ENCODE measurements at places on chromosomes 7 and 10.

DNA sequence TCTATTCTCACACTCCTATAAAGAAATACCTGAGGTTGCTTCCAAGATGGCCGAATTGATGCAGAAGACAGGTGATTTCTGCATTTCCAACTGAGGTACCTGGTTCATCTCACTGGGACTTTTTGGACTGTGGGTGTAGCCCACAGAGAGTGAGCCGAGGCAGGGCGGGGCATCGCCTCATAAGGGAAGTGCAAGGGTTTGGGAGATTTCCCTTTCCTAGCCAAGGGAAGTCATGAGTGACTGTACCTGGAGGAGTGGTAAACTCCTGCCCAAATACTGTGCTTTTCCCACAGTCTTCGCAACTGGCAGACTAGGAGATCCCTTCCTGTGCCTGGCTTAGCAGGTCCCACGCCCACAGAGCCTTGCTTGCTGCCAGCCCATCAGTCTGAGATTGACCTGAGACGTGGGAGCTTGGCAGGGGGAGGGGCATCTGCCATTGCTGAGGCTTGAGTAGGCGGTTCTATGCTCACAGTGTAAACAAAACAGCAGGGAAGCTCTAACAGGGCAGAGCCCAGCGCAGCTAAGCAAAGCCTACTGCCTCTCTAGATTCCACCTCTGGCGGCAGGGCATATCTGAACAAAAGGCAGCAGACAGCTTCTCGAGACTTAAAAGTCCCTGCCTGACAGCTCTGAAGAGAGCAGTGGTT is 152.2 kb downstream of the ARL4A start:
- no peak for DNase-seq

DNA sequence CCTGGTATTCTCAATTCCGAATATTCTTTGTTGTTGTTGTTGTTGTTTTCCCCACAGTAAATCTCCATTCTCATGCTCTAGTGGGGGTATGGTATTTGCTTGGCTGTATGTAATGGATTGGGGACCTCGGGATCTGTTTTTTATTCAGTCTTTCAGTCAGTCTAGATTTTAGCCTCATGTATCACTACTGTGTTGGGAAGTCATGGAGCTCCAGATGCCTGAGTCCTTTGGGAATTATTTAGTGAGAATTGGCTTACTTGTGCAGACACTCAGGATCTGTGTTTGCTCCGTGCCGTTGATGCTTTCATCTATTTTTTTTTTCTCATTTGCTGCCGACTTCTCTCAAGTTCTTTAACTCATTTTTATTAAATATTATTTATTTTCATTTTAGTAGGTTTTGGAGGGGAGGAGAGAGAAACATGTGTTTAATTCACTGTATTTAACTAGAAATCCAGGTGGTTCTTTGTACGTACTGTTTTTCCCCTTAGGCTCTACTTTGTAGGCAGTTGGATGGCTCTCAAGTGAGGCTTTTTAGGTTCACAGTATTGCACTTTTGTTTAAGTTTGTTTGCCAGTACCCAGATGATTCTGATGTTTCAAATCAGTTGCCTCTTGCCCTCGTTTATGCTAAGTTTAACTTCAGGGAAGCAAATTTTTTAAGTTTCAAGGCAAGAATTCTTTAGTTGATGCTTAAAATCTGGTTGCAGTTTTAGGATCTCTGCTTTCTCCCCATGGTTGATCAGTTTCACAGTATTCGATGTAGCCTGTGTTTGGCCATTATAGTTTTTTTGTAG is 36.9 kb downstream of the ZNRF2 start:
- no peak for DNase-seq

GRCh38 chr10:125549653-125550052 is 133.3 kb downstream of the TEX36 start:
- no peak for DNase-seq

- no peak for DNase-seq
Observed at GRCh38 chr7:151776876-151777494, 99.9 kb downstream of the PRKAG2 start.

DNA sequence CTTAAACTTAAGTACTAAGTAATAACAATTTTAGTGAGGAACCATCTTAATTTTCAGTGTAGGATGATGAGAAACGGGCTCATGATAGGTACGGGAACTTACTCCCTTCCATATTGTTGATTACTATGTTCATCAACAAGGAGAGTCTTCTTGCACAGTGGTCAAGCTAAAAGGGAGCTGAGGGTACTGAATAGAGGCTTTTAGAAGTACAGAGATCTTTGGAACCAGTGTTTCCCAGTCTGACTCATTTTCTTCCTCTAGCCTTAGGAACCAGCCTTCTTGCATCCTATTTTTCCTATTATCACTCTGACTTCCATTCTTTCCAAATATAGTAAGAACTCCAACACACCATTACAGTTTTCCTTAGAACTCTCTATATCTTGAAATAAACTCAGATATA is 17.6 kb upstream of the SEMA3D start:
- DNase-seq, result no peak

GRCh38 chr7:91288208-91288824 is 24.1 kb downstream of the FZD1 start:
- DNase-seq, result no peak

All from stimulated activated CD4-positive, alpha-beta T cell treated with anti-CD3 and anti-CD28 coated beads, Interleukin-12 subunit alpha, Interleukin-12 subunit beta, amount 100 ng/mL, for 24 hours (primary cell).